ENCODE measurements at places on chromosomes 1 and 21. TPM values are rescaled to one million over a fixed set of nuclear protein-coding genes. Genes with fewer than 3 reads are reported as not detected.

DNA sequence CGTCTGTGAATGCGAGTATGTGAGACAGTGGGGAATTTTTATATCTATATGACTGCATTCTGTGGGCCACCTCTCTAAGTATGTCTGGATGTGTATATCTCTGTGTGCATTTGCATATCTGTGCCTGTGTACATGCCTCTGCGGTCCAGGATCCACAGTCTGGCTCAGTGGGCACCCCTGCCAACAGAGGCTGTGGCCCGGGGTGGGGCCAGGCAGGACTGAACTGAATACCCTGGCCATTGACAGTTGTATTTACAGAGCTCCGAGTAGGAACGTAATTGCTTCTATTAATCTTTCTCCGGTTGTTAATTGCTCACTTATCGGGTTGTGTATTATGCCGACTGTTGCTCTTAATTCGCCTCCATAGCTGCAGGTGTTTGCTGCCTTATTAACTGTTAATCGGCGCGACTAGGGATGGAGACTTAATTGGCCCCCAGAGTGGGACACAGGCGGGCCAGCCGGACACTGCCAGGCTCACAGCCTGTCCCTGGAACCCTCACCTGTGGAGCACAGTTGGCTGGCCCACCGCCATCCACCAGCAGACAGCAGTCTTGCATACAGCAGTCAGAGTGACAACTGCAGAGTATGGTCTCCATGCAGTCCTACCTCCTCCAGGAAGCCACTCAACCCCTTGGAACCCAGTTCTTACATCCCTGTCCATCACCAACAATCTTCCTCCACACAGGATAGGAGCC, 22.4 kb upstream of the ADGRB2 start:
- no peak for DNase-seq

Gene MNDA
- total RNA-seq: 3.4 TPM

DNA sequence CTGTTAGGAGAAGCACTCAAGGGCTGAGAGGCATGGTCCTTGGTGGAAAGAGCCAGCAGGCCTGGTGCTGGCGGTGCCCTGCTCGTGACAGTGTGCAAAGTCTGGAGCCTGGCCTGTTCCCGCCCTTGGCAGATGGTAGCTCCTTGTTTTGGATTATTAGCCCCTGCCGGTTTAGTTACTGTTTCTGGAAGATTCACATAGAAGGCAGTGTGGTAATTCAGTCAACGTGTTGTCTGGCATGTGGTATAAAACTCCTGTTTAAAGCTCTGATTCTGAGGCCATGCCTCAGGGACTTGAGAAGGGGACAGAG, 6.8 kb downstream of the PKNOX1 start:
- DNase-seq: no peak

DNA sequence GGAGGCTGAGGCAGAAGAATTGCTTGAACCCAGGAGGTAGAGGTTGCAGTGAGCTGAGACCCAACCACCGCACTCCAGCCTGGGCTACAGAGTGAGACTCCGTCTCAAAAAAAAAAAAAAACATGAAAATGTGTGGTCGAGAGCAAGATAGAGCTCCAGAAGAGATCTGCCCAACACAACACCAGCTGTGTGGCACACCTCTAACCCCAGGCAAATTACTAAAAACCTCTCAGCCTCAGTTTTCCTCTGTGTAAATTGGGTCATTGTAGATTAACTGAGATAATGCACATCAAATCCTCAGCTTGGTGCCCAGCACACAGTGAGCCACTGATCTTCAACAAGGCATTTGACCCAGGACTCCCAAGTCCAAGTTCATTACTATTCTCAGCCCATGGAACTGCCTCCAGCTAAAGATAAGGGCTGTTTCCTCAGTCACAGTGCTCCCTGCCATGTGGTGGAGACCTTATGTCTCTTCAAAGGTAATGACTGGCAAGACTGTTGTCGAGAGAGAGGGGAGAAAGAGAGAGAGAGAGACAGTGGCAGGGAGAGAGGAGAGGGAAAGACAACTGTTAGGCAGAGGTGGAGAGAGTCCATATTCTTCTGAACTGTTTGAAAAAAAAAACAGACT, 58.1 kb downstream of the PTP4A2 start:
- no peak for DNase-seq

Gene DSCAM
- total RNA-seq: not detected

- DNase-seq: no peak
Measured at GRCh38 chr1:5563861-5564577, 428.2 kb downstream of the NPHP4 start.

DNA sequence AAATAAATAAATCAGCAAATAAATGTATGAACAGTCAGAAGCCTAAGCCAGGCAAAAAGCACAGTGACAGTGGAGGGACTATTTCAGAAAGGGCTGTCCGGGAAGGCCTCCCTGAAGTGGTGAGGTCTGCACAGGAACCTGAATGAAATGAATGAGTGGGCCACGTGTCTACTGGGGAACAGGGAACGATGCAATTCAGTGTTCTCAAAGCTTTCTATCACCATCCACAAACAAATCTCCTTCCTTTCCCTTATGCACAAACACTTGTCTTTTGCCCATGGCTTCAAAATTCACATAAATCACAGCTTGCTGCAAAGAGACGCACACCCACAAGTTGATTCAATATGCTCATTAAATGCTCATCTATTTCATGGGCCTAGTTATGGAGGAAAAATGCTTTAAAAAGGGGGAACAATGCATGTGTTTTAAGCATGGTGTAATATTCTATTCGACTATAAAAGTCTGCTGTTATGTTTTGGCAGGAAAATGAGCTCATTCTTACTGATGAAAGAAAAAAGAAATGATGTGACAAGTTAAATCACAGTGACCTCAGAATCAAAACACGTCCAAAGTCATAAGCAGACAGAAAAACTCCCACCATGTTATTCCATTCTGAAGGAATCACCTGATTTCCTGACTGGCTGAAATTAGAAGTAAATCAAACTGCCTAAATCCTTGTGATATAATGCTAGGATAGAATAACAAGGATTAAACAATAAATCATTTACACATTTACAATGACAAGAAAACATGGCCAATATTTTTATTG, 21.6 kb downstream of the URB1 start:
- no peak for DNase-seq

DNA sequence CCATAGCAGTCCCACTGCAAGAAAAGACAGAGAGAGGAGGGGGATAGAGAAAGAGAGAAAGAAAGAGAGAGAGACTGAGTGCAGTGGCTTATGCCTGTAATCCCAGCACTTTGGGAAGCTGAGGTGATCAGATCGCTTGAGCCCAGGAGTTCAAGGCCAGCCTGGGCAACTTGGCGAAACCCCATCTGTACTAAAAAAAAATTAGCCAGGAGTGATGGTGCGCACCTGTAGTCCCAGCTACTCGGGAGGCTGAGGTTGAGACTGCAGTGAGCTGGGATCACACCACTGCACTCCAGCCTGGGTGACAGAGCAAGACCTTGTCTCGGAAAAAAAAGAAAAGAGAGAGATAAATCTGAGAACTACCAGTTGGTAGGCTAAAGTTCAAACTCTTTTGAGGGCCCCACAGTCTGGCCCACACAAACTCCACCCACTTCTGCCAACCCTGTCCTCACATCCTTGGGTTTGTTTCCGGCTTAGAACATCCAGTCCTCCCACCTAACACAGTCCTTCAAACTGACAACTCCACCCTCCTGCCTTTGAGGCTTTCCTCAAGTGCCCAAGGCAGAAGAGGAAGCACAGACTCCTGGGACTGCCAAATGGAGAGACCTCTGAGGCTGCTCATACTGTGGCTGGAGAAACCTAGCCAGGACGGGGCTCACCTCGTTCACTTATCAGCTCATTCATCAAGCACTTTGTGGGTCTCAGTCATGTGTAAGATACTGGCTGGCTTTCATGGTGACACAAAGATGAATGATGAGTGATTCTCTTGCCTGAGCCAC, 20.1 kb downstream of the TFAP2E start:
- no peak for DNase-seq

Gene HSD11B1
- 6.2 TPM for total RNA-seq

GRCh38 chr21:32521736-32522355, 63.5 kb downstream of the TCP10L start:
- no peak for DNase-seq

Gene TRIM45
- total RNA-seq: 15.3 TPM

Gene LCE1F
- total RNA-seq: not detected

Gene CASZ1
- total RNA-seq: 67.4 TPM

- DNase-seq: no peak
Measured at GRCh38 chr21:38982804-38983203, 177.1 kb downstream of the ETS2 start.

GRCh38 chr1:165836664-165837482, 9.5 kb downstream of the UCK2 start:
- no peak for DNase-seq

- DNase-seq: no peak
Measured at GRCh38 chr1:222798116-222798515, 16.7 kb upstream of the DISP1 start.

- DNase-seq: no peak
Measured at GRCh38 chr1:18778437-18778836, 81.0 kb downstream of the TAS1R2 start.

DNA sequence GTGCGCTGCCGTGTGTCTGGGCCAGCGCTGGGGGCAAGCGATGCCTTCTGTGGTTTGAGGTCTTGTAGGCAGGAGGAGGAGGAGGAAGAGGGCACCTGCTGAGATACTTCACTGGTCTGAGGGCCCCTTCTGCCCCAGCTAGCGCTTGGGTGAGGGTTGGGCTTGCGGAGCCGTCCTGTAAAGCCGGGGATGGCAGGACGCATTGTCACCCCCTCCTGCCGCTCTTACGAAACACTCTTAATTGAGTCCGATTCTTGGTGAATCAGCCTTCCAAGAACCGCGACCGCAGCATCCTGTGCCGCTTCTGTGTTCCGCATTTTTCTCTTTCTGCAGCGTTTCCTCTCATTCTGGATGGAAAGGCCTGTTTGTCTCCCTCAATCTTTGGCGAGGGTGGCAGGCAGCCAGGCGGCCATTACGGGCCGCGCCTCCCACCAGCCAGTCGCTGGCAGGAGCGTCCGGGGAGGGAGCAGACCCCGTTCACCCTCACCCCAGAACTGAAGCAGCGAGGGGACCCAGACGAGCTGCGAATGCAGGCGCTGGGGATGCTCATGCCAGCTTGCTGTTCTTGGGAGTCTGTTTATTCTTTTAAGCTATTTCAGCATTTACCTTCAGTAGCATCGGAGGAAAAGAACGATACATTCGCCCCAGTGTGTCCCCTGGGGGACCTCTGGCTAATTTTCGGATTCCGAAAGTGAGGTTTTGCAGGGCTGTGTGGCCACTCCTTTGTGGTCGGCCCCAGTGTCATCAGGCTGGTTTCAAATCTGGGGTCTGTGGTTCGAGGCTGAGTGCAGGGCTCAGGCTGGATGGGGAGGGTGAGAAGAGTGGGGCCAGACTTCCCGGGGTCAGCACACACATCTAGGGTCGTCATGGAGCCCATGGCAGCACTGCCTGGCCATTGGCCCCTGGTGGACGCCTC, 62.7 kb downstream of the SKI start:
- DNase-seq: peak; percentile 78

DNA sequence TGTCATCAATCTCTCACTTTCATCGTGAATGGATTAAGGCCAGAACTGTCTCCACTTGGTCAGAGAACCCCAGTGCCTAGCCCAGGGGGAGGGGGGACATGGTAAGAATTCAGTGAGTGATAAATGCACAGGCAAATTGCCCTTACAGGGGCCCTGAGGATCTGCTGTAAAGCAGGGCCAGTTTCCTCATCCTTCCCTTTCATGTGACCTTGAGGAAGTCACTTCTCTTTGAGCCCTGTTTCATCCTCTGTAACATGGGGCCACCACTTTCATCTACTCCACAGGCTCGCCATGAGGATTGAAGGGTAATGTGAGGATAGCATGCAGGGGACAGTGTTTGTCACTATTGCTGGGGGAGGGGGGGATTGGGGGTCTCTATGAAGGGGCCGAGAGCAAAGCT, 28.1 kb upstream of the C1QA start:
- no peak for DNase-seq

DNA sequence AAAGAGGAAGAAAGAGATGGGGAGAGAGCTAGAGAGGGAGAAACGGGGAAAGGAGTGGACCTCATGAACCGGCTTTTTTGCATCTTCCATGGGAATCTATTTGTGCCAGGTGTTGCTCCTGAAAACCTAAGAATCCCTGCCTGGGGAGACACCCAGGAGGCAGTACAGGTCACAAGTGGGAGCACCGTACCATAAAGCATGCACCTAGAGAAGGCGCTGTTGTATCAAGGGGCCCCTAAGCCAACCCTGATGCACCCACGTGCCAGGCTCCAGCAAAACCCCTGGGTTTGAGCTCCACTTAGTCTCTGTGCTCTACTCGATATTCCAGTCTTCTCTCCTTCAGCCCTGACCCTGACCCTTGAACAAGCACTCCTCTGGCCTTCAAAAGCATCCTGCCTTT, 233.6 kb downstream of the RRAGC start:
- DNase-seq: no peak

- DNase-seq: no peak
Measured at GRCh38 chr1:151478140-151478812, 19.0 kb upstream of the POGZ start.

Gene KRTAP12-2
- total RNA-seq: not detected

- DNase-seq: no peak
Measured at GRCh38 chr1:20492751-20493150, 6.7 kb upstream of the CAMK2N1 start.

Gene ACTL8
- not detected for total RNA-seq

DNA sequence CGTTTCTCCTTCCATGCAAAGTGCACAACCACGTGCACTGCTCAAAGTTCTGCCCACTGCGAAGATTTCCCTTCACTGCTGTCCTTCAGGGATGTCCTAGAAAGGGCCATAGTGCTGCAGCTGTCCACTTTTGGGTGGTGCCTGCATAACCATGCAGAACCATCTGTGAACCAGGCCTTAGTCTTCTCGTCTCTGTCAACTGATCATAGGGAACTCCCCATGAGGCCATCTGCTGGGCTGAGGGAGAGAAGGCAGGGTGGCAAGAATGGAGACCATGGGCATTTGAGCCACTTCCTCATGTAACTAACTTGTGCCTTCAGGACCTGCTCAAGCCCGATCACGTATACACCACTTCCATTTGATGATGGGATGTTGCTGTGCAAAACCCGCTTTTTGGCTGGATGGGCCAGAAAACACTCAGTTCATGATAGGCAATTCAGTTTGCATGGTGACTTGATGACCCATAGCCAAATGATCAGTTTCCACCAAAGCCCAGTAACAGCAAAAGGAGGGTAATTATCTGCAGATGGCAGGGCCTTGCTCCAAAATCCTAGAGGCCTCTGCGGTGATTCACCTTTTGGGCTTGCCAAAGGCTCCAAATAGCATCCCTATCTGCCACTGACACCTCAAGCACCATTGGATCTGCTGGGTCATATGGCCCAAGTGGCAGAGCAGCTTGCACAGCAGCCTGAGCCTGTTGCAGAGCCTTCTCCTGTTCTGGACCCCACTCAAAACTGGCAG, 9.5 kb downstream of the ST6GALNAC5 start:
- DNase-seq: no peak

- no peak for DNase-seq
Measured at GRCh38 chr1:214476986-214477870, 74.2 kb downstream of the PTPN14 start.

All from heart right ventricle (tissue), 16 donors.